ENCODE measurements at places on chromosomes 1 and 21.
A peak's percentile ranks its signal among the peaks of the same experiment; 100 is the strongest.

DNA sequence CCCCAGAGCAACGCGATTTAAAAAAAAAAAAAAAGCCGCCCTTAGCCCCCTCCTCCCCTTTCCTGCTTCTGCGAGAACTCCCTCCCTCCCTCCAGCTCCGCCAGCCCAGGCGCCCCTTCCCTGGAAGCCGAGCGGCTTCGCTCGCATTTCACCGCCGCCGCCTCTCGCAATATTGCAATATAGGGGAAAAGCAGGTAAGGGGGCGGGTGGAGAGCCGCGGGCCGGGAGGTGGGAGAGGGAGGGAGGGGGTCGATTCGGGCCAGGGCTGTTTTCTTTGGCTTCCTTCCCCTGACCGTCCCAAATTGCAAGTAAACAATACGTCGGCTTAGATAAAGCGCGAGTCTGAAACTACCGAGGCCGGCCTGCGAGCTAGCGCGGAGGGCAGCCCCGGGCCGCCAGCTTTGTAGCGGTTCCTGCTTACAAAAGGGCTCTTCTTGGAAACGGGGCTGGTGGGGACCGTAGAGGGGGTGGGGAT, 408 bp downstream of the LMO4 start:
- peak; percentile 46 for DNase-seq

DNA sequence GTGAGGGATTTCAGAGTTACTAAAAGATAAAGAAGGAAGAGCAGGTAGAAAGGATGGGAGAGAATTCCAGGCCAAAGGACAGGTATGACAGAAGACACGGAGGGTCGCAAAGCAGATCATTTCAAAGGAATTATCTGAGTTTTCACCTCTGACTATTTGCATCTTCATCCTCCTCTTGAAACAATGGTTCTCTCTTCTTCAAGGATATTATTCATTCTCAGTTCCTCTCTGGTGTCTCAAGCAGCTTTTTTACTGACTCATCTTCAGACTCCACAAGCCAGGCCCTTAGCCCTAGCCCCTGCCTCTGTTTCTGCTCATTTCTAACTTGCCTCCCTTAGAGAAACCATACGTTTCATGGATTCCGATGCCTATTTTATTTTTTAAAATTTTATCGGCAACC, 15.0 kb downstream of the DDX59 start:
- DNase-seq: no peak

DNA sequence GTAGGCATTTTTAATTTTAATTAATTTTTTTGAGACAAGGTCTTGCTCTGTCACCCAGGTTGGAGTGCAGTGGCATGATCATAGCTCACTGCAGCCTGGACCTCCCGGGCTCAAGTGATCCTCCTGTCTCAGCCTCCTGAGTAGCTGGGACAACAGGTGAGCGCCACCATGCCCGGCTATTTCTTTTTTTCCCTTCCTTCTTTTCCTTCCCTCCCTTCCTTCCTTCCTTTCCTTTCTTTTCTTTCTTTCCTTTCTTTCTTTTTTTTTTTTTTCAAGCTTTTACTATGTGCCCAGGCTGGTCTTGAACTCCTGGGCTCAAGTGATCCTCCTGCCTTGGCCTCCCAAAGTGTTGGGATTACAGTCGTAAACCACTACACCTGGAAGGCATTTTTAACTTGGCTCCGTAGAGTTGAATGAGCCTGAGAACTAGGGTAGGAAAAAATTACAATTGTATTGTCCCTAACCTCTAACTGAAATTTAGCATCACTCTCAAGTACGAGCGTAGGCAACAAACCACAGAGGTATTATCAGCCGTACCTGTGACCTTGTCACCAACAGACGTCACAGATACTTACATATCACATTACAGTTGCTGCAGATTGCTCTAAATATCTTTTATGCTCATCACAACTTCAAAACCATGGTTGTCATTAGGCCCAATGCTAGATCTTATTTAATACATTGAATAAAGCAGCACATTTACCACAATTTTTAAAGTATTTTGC, 8.0 kb downstream of the RUNX3 start:
- DNase-seq: no peak

GRCh38 chr1:29744684-29745490, 508.6 kb downstream of the PTPRU start:
- DNase-seq: no peak

- no peak for DNase-seq
These were observed 131.1 kb downstream of the PTPN14 start for GRCh38 chr1:214420341-214420740.

GRCh38 chr1:213083112-213083445, 32.0 kb downstream of the RPS6KC1 start:
- no peak for DNase-seq

- no peak for DNase-seq
These were observed 134.2 kb downstream of the PGBD5 start for GRCh38 chr1:230291731-230292620.

DNA sequence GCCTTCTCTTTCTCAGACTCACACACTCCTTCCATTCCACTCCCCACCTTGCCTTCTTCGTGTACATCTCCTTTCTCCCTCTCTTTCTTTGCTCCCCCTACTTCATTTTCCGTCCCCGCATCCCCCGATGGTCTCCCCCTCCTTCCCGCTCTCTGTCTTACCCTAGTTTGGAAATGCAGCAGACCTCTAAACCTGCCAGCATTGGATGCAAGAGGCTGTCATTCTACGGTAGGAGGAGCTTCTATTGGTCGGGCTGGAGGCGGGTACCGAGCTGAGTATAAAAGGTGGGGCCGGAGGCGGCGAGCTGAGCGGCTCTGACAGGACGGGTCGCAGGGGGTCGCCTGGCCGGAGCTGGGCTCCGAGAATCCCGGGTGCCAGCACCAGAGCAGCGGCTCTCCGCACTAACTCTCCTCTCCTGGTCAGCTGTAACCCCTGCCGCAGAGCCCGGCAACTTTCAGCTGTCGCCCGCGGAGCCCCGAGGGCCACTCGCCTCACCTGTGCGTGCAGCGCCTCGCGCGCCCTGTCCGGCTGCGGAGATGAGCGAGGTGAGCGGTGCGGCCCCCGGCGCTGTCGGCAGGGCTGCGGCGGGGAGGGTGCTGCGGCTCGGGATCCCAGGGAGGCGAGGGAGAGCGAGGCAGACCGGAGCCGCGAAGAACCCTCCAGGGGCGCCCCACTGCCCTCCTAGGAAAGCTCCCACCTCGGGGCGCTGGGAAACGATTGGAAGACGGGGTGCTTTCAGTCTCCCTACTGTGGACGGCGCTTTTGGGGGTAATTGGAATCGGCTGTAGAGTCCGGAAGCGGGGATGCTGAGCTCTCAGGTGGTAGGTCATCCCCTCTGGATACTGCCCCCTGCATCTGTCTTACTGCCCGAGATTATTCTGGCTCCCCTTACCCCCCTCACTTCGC, at the start of gene PCP4L1:
Gene PCP4L1, plus strand, starts transcription at position 307 of the 906 bp plus-strand sequence. Its CDS starts 230 bp downstream, at position 537.
- peak; percentile 55 for DNase-seq

- no peak for DNase-seq
These were observed 199.7 kb downstream of the CAMTA1 start for GRCh38 chr1:6984986-6985385.

DNA sequence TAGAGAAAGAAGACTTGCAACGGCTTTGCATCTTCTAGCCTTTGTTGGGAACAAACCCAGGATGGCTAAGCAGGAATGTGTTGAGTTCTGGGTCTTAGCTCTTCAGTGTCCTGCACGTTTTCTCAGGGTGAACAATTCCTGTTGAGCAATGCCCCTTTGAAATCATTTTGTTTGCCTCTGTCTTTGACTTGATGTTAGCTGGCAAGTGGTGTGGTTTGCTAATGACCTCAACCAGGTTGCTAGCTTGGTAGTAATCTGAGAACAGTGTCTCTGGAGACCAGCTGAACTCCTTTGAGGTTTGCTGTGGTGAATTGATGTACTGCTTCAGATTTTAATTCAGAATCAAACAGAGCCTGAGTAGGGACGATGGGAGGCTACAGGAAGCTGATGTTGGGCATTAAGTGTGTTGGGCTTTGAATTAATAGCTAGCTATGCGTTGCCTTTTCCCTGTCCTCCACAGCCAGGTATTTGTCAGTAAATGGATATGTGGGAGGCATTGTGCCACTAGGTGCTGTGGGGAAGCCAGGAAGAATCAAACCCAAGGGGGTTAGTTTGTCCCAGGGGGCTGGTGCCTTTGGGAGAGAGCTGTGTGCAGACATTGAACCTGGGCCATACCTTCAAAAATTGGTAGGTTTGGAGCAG, 23.3 kb upstream of the SRSF10 start:
- no peak for DNase-seq

DNA sequence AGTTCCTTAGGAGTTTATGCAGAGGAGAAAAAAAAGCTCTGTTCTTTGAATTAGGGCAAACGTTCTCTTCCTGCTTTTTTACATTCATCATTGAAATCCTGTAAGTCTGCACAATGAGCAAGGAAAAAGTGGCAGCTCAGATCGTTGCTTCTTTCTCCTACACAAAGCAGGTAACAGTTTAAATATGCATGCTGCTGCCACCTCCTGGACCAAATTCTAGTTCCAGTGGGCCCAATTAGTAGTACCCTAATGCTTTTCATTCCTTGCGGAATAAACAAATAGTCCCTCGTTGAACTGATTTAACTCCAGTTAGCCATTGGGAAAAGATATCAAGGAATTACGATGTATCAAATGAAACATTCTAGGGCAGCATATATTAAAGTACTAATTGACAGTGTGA, 20.1 kb downstream of the YTHDF2 start:
- DNase-seq: no peak

DNA sequence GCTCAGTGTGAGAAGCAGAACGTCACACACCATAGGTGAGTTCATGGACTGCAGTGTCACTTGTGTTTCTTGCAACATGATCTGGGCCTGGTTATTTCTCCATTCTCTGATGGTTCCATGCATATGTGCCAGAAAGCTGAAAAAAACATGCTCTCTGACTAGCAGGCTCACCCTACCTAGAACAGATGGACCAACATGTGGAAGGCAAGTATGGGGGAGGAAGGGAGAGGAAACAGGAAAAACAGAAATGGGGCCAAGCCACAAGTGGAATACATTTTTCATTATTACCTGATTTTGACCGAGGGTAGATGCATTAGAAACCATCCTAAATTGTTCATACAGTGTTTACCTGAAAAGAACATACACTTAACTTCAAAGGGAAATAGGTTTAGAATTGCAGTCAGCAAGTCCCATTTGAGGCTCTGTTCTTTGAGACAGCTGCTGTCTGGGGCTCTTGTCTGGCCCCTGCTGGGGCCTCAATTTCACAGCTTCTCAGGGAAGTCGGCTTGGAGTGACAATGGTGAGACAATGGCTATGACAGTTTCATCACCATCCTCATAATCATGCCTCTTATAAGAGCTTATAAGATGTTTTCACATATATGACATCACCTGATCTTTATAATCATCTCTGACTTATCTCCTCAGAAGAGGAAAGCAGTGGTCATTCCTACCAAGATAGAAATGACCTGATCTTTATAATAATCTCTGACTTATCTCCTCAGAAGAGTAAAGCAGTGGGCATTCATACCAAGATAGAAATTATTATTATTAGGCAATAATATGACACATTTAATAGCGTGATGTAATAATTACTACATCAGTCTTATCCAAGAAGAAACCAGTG, 327.3 kb downstream of the SIPA1L2 start:
- DNase-seq: no peak

DNA sequence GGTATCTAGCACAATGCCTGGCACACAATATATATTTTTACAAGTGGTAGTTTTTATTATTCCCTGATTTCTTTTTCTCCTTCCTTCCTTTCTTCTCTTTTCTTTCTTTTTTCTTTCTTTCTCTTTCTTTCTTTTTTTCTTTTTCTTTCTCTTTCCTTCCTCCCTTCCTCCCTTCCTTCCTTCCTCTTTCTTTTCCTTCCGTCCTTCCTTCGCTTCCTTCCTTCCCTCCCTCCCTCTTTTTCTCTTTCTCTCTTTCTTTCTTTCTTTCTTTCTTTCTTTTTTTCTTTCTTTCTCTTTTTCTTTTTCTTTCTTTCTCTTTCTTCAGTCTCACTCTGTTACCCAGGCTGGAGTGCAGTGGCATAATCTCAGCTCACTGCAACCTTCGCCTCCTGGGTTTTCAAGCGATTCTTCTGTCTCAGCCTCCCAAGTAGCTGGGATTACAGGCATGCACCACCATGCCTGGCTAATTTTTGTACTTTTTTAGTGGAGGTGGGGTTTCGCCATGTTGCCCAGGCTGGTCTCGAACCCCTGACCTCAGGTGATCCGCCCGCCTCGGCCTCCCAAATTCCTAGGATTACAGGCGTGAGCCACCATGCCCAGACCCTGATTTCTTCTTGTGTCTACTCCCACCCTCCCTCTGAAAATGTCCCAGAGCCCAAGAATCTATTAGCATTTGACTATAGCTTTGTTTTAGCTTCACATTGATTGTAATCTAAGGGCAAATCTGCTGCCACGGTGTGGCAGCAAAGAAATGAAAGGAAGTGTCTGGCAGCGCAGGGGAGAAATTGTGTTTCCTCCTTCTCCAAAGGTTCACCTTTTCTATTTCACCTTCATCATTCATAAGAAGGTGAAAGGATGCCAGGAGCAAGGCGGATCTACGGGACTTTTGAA, 19.9 kb upstream of the ABCB10 start:
- DNase-seq: no peak

DNA sequence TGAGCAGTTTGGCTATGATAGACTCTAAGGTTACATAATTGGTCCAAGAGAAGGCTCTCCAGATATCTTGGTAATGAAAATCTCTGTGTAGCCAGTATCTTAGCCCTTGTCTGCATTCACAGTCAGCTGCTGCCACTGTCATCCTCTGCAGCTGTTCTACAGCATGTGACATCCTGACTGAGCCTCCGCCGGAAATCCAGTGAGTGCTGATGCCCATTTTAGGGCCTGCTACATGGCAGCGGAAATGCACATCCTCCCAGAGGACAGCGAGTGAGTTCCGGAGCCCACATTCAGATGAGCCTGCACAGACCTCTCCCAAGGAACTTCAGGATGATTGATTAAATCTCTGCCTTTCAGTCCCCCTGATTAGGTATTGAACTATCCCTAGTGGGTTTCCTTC, 237.1 kb downstream of the HHIPL2 start:
- DNase-seq: no peak

DNA sequence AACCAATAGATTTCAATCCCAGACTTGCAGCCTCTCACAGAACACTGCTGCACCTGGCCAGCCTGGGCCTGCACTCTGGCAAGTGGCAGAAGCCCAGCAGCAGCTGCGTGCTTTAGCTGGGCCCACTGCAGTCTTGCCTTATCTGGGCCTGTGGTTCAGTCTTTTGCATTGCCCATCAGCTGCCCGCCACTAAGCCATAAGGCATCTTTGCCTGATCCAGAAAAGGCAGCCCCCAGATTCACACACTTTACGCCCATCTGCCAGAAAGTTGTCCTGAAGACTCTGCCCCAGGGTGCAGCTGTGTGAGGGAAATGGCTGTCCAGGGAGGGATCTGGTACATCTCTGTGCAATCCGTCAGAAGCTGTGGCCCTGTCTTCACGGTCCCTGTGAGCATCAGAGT, 217.0 kb downstream of the DNAH14 start:
- no peak for DNase-seq

GRCh38 chr1:29453502-29454240, 217.3 kb downstream of the PTPRU start:
- no peak for DNase-seq

- DNase-seq: peak; percentile 53
These were observed 28.2 kb downstream of the VAV3 start for GRCh38 chr1:107936498-107937481.

GRCh38 chr1:208298593-208299269, 54.5 kb upstream of the PLXNA2 start:
- no peak for DNase-seq

- DNase-seq: no peak
These were observed 12.5 kb upstream of the HNRNPR start for GRCh38 chr1:23356471-23357137.
